ENCODE measurements at places on chromosomes 5 and 9. TPM values are rescaled to one million over a fixed set of nuclear protein-coding genes. Genes with fewer than 3 reads are reported as not detected.

Gene SLC6A19
- not detected for polyA plus RNA-seq

Gene TEX48
- polyA plus RNA-seq, result not detected

Gene ITK
- not detected for polyA plus RNA-seq

Gene C9orf43
- 0.25 TPM for polyA plus RNA-seq

Gene IL7R
- polyA plus RNA-seq, result 195 TPM

Gene SPACA9
- polyA plus RNA-seq, result 4.4 TPM

Gene ADAMTS6
- polyA plus RNA-seq, result 7.5 TPM

Gene CCL27
- 0.09 TPM for polyA plus RNA-seq

Data from fibroblast of lung (primary cell).